ENCODE measurements at places on chromosomes 16 and 17.

DNA sequence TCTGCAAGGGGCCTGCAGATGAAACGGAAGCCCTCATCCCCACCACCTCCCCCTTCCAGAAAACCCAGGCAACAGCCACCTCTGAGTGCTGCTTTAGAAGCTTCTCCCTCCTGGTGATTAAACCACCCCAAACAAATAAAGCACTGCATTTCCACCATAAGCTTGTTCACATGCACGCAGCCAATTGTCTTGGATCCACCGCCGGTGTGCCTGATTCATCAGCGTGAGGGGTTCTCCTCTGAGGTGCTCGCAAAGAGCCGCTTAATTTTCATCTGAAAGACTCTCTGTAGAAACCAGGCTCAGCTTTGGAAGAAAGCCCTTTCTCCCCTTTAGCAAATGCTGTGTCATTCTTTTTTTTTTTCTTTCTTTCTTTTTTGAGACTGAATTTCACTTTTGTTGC, 155.2 kb upstream of the EEF2KMT start:
- H3K4me1 ChIP-seq, result no peaks in the 10 kb centered on the region
- H3K4me3 ChIP-seq, result no peak overlapping the region
- no peaks in the 10 kb centered on the region for H3K36me3 ChIP-seq
- no peak overlapping the region for H3K27ac ChIP-seq
- no peak for DNase-seq
- H3K27me3 ChIP-seq, result no peaks in the 10 kb centered on the region

DNA sequence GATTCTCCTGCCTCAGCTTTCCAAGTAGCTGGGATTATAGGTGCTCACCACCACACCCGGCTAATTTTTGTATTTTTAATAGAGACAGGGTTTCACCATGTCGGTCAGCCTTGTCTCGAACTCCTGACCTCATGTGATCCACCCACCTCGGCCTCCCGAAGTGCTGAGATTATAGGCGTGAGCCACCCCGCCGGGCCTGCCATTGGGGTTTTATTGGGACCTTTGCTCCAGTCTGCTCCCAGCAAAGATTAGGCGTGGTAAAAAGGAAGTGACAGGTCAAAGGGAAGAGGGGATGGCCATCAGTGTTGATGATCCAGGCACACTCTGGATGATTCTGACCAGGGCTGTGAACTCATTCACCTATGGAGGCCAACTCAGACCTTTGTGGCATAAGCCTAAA, 20.5 kb downstream of the MYLK3 start:
- H3K36me3 ChIP-seq, result peaks cover 13% of the 10 kb centered on the region
- no peaks in the 10 kb centered on the region for H3K27me3 ChIP-seq
- no peak overlapping the region for H3K27ac ChIP-seq
- DNase-seq, result no peak
- no peaks in the 10 kb centered on the region for H3K4me1 ChIP-seq

DNA sequence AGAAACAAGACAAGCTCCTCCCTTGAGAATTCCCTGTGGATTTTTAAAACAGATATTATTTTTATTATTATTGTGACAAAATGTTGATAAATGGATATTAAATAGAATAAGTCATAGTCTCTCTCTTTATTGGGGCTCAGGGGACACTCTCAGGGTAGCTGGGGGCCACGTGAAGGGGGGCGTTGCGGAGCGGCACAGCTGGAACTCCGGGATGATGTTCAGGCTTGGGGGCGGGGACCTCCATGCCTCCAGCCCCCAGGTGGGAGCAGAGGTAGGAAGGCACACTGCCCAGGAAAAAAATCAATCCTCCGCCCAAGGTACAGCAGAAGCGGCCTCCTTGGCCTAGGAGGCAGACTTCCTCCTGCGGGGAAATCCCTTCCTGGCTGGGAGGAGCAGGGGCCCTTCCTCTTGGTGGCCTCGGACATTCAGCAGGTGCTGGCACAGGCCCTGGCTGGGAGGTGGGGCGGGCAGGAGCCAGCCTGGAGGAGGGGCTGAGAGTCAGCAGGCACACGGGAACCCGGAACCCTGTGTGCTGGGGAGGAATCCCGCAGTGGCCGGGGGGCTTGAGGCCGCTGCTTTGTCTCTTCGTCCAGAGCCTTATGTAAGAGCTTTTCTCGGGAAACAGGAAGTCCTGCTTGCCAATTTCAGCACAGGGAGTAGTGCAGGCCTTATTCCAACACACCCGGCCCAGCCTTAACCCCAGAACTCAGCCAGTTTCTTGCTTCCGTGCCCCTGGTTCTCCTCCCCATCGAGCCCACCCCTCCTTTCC, 591 bp upstream of the TNFSF13 start:
- H3K27me3 ChIP-seq, result no peaks in the 10 kb centered on the region
- peak; percentile 91 for DNase-seq
- peaks cover 35% of the 10 kb centered on the region for H3K4me1 ChIP-seq
- no peaks in the 10 kb centered on the region for H3K36me3 ChIP-seq

DNA sequence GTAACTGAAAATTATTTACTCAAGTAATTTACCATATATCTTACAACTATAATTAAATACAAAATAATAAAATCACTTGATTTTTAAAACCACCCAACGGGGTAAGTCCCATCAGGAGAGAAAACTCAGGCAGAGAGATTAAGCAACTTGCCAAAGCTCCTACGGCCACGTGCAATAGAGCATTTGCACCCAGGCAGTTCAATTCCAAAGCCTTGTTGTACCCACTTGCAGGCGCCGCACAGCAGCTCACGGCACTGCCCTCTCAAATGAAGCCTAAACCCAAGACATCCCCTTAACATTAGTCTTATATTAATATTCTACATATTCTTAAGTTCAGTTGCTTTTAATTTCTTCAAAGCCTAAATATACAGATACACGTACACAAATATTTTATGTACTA, 75.7 kb downstream of the SPAG9 start:
- no peaks in the 10 kb centered on the region for H3K27me3 ChIP-seq
- peaks cover 7% of the 10 kb centered on the region for H3K4me1 ChIP-seq
- no peak overlapping the region for H3K4me3 ChIP-seq
- no peak overlapping the region for H3K27ac ChIP-seq

DNA sequence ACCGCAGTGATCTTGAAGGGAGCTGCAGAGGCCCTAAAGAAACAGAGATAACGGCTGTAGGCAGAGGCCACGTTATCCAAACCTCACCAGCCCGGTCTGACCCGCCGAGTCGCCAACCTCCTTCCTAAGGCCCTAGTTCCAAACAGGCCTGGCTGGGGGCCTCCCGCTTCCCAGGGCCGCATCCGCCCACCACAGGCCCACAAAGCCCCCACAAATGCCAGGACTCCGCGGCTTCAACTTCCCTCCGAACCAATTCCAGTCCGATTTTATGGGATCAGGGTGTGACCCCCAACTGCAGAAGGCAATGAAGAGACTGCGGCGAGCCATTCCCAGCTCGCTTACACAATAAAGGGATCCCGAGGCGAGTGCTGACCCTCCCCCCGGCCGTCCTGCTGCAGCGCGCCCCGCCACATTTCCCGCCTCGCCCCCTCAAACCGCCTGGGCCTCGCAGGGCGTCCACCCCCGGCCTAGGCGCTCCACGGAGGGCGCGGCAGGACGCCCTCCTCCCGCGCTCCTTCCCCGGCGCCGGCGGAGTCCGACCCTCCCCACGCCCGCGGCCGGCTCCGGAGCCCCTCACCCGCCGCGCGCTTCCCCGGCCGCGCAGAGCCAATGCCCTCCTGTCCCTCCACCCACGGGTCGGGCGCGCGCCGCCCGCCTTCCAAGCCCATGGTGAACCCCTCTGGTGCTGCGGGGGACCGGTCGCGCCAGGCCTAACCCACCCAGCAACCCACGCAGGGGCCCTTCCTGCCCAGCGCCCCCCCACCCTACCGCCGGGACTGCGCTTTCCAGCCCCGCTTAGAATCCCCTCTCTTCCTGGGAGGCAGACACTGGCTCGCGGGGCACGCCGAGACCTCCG, 926 bp downstream of the MYH10 start:
- no peaks in the 10 kb centered on the region for H3K4me1 ChIP-seq
- H3K27me3 ChIP-seq, result no peaks in the 10 kb centered on the region
- H3K4me3 ChIP-seq, result peak overlapping the region; percentile 81
- H3K27ac ChIP-seq, result peak overlapping the region; percentile 48
- H3K36me3 ChIP-seq, result no peaks in the 10 kb centered on the region

DNA sequence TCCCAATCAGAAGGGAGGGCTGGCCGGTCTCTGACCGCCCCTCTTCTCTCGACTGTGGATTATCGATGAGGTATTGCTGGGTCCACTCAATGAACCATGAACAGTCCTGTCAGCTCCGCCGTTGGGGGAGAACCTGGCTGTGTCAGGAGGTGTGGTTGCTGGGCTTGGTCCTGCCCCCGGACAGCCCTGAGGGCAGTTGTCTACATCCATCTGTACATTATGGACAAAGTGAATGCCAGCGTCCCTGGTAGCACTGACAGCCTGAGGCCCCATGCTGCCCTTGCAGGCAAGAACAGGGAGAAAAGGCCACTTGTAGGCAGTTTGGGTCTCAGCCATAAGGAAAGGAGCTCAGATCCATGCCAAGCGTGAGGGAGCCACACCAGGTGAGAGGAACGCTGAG, 38.9 kb downstream of the ST3GAL2 start:
- H3K4me1 ChIP-seq, result peaks cover 7% of the 10 kb centered on the region
- H3K27me3 ChIP-seq, result no peaks in the 10 kb centered on the region
- H3K27ac ChIP-seq, result no peak overlapping the region

GRCh38 chr16:87163637-87164036, 153.6 kb downstream of the C16orf95 start:
- no peak for DNase-seq
- H3K36me3 ChIP-seq, result no peaks in the 10 kb centered on the region
- no peaks in the 10 kb centered on the region for H3K27me3 ChIP-seq
- no peak overlapping the region for H3K4me3 ChIP-seq
- H3K4me1 ChIP-seq, result no peaks in the 10 kb centered on the region

- H3K27me3 ChIP-seq, result no peaks in the 10 kb centered on the region
- DNase-seq, result no peak
- peaks cover 9% of the 10 kb centered on the region for H3K36me3 ChIP-seq
- H3K4me1 ChIP-seq, result peaks cover 2% of the 10 kb centered on the region
- no peak overlapping the region for H3K4me3 ChIP-seq
Measured at GRCh38 chr16:70493802-70494201, 29.6 kb downstream of the COG4 start.

DNA sequence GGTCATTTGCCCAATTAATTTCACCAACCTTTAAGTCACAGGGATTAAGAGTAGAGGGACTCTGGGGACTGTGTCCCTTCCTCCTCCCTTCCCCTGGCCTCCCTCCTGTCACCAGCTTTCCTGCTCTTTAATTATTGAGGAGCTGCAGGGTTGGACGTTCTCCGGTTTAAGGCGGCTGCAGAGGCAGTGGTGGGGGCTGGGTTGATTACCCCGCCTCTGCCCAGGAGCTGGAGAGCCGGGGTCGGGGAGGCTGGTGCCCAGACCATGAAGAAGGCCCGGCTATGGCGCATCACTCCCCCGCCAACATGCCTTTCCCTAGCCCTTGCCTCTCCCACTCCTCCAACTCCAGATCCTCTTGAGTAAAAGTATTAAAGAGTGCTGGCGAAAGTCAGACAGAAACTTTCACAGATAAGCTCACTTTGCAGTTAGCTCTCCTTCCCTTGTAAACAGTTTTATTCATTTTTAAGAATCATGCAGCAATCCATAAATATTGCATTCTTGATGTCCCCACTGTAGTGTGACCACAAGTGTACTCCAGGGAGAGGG, 1.1 kb upstream of the FOXJ1 start:
- peaks cover 20% of the 10 kb centered on the region for H3K27me3 ChIP-seq
- no peak for DNase-seq
- no peaks in the 10 kb centered on the region for H3K36me3 ChIP-seq
- no peak overlapping the region for H3K27ac ChIP-seq
- H3K4me1 ChIP-seq, result peaks cover 11% of the 10 kb centered on the region
- no peak overlapping the region for H3K4me3 ChIP-seq

DNA sequence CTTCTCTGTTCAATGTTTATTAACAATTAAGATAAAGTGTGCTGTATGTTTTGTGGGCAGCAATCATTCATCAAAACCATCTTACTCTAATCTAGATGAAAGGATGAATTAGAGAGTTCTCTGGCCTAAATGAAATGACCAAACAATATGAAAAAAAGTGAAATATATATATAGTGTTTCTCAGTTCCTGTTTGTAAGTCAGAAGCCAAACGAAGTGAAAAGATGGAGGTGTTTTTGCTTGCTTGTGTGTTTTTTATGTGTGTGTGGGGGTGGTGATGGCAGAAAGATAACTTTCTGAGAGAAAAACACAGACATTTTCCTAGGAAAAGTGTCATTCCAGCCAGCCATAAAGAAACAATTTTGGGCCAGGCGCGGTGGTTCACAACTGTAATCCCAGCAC, 138.6 kb downstream of the CDH8 start:
- no peak overlapping the region for H3K27ac ChIP-seq
- H3K27me3 ChIP-seq, result no peaks in the 10 kb centered on the region
- no peak overlapping the region for H3K4me3 ChIP-seq
- no peaks in the 10 kb centered on the region for H3K4me1 ChIP-seq
- DNase-seq, result no peak
- no peaks in the 10 kb centered on the region for H3K36me3 ChIP-seq

DNA sequence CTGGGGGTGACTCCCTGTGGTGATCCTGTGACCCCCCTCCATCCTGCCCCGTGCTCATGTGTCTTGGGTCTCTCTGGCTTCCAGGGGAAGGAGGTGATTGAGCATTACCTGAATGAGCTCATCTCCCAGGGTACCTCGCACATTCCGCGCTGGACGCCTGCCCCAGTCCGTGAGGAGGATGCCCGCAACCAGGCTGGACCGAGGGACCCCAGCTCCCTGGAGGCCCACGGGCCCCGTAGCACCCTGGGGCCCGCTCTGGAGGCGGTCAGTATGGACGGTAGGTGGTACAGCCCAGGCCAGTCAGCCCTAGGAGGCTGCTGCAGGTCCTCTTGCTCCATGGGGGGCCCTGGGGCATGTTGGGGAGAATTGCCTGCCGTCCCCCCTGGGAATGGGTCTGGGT, 33.6 kb downstream of the SEC14L5 start:
- no peaks in the 10 kb centered on the region for H3K36me3 ChIP-seq
- H3K27me3 ChIP-seq, result no peaks in the 10 kb centered on the region
- no peaks in the 10 kb centered on the region for H3K4me1 ChIP-seq
- DNase-seq, result no peak
- no peak overlapping the region for H3K4me3 ChIP-seq

DNA sequence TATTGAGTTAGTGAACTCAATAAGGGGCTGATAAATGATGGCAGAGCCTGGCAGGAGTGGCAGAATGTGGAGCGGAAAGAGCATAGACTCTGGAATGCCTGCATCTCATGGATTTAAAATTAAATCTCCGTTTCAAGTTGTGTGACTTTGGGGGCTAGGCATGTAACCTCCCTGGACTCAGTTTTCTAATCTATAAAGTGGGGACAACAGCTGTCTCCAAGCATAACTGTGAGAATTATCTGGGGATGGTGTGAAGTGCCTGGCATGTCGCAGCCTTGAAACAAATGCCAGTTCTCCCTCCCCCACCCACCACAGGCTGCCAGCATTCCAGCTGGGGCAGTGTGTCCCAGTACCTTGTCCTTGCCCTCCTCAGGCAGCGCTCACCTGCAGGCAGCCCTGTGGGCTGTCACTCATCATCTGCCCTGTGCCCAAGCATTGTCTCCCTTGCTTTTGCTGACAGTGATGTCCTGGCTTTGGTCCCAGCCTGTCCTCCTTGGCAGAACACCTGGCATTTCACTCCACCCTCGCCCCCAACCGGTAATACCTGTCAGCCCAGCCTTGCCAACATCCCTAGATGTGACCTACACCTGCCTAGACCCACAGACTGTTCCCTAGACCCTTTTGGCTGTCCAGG, 129.6 kb downstream of the MRM1 start:
- no peak for DNase-seq
- H3K27ac ChIP-seq, result no peak overlapping the region
- no peaks in the 10 kb centered on the region for H3K4me1 ChIP-seq
- H3K27me3 ChIP-seq, result peaks cover 9% of the 10 kb centered on the region
- H3K36me3 ChIP-seq, result no peaks in the 10 kb centered on the region
- H3K4me3 ChIP-seq, result no peak overlapping the region

All from psoas muscle (tissue), 8 donors.